ENCODE measurements at places on chromosomes 2 and 18.

DNA sequence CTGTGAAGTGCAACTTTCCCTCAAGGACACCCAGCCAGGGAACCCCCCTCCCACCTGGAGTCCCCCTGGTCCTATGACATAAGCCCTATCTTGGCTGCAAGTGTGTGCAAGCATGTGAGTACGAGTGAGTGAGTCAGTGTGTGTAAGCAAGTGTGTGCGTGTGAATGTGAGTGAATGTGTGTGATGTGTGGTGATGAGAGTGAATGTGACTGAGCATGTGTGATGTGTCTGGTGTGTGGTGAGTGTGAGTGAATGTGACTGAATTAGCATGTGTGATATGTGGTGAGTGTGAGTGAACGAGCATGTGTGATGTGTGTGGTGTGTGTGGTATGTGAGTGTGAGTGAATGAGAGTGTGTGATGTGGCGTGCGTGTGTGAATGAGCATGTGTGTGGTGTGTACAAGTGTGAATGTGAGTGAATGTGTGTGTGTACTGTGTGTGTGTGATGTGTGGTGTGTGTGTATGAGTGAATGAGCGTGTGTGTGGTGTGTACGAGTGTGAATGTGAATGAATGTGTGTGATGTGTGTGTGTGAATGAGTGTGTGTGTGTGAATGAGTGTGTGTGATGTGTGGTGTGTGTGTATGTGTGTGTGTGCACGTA lies 68.8 kb upstream of the SMAD7 start:
- DNase-seq, result no peak

DNA sequence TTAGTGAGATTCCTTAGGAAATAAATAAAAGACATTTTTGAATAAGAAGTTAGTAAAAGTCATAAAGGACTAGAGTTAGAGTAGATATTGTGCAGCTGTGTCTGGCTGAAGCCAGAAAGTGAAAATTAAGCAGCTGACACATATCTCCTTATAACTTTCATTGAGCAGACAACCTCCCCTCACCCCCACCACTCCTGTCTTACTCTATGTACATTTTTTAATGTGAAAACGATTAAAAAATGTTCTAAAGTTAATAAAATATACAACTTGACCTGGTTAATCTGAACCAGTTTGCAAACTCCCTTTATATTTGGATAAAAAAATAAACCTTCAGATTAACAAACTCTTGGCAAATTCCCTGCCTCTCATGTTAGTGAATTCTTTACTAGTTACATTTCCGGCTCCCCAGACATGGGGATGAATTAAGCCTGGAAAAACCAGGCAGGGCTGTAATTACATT lies 462.8 kb downstream of the MEIS1 start:
- DNase-seq, result no peak

GRCh38 chr2:218028562-218029348 lies 26.0 kb upstream of the TNS1 start:
- no peak for DNase-seq

DNA sequence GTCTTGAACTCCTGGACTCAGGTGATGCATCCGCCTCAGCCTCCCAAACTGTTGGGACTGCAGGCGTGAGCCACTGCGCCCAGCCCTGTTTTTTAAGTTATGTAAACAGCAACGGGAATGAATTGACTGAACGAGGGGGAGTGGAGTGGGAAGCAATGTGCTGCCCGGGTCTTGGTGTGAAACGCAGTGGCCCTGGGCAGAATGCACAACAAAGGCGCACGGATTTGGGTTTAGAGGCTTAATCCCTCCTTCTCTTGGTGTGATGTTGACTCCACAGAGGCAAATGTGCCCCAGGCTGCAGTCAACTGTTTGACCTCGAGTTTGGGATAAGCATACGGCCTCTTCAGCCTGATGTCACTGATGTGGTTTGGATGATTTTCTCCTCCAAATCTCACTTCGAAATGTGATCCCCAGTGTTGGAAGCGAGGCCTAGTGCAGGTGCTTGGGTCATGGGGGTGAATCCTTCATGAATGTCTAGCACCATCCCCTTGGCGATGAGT lies 97.4 kb downstream of the AGAP1 start:
- no peak for DNase-seq

DNA sequence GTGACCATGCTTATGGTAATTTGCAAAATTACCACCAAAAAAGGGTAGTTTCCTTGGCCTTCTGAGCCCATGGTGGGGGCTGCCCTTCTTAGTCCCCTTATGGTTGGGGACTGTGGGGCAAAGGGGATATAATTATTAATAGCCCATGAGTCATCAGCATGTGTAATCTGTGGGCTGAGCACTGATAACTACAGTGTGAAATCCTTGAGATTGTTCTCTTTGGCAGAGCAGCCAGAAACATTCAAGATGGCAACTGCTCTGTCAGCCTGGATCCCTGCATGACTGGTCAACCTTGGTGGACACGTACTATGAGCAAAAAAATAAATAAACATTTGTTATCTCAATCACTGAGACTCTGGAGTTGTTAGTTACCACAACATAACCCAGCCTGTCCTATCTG lies 61.3 kb downstream of the MGAT4A start:
- DNase-seq, result no peak

GRCh38 chr2:197573608-197574007 lies 57.7 kb downstream of the MOB4 start:
- no peak for DNase-seq

DNA sequence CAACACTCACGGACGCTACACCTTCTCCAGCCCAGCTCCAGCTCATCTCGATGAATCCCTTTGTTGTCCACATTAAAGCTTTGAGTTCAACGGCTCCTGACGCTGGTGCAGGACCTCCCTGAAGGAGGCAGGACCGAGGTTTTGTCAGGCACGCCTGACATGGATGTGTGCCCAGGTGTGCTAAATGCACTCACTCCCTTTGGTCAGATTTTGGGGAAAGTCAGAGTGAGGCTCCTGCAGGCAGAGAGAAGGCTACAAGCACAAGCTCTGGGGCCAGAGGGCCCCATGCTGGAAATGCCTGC lies 78.6 kb downstream of the NDUFA10 start:
- DNase-seq, result no peak

GRCh38 chr2:235595422-235596010 lies 101.7 kb downstream of the AGAP1 start:
- peak; percentile 28 for DNase-seq

- peak; percentile 45 for DNase-seq
These were observed 944 bp downstream of the RAB3GAP1 start for GRCh38 chr2:135052997-135053474.

DNA sequence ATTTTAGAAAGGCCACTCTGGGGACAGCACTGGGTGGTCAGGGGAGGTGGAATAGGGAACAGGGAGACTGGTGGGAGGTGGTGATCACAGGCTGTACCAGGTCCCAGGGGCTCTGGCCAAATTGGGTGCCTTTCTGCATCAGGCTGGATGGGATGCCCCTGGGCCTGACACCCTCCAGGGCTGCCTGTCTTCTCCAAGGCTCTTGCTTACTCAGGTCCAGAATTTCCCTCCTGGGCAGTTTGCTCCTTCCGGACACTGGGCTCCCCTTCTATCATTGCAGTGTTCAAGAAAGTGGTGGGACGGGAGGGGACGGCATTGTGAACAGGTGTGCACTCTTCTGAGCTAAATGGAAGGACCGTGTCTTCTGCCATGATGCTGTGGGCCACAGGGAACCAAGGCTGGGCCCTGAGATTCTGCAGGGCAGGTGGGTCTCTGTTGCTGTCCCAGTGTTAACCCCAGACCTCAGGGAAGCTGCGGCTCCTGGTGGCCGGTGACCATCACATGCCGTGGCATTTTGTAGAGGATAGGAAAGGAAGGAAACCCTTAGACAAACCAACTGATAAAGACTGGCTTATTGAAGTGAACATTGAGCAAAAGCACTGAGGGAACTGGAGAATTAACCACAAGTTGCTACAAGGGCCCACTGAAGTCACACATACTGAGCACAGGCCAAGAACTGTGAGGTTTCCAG lies 93.7 kb upstream of the HS6ST1 start:
- no peak for DNase-seq

GRCh38 chr2:60353863-60354262 lies 199.6 kb downstream of the BCL11A start:
- no peak for DNase-seq

DNA sequence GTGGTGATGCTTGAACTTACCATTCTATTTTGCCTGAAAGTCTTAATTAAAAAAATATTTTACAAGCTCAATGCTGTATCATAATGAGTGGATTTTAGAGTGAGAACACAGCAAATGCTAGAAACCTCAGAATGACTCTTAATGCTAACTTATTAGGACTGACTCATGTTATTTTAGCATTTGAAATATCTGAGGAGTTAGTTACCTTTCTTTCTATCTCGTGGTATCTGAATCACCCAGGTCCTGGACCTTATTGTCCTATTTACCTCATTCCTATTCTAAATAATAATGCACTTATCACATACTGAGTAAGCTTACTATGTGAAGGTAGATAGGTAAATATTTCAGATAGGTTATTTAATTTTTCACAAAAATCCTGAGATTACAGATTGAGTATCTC lies 70.7 kb downstream of the SOS1 start:
- DNase-seq, result no peak

GRCh38 chr2:29921560-29921915 lies at the start of gene ALK:
Gene ALK, minus strand, starts transcription at chr2:29921586. Its CDS starts 927 bp downstream, at chr2:29920659.
- DNase-seq, result peak; percentile 73

GRCh38 chr2:241128266-241128665 lies 21.0 kb downstream of the PASK start:
- no peak for DNase-seq

DNA sequence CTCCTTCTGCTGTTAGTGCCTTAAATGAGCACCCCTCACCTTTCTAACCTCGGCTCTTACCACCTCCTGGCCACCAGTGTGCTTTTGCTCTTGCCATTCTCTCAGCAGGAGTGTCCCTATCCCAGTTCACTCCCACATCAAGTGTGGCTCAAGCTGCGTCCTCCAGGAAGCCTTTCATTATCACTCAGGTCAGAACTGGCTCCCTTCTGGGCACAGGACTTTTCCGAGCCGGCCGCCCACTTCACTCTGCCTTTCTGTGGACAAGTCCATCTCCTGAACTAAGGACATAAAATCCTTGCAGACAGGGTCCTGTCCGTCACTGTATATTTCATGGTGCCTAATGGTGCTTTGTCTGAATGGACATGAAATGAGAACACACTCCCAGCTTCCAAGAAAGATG lies 15.6 kb downstream of the TMEM127 start:
- no peak for DNase-seq

- no peak for DNase-seq
These were observed 19.2 kb downstream of the HSPD1 start for GRCh38 chr2:197480165-197481036.

DNA sequence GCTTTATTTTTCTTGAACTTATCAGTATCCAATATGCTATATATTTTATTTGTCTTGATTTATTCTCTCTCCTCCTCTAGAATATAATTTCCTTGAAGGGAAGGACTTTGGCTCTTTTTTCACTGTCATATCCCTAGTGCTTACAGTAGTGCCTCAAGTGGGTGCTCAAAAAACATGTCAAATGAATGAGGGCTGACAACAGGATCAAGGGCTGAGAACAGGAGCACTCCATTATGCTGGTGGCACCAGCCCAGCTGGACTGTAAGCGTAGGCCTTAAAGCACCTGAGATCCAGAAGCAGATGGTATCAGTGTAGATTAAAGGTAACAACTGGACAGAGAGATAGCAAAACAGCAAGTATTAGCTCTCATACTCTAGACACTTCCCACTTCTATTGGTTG lies 46.3 kb downstream of the PMS1 start:
- no peak for DNase-seq

DNA sequence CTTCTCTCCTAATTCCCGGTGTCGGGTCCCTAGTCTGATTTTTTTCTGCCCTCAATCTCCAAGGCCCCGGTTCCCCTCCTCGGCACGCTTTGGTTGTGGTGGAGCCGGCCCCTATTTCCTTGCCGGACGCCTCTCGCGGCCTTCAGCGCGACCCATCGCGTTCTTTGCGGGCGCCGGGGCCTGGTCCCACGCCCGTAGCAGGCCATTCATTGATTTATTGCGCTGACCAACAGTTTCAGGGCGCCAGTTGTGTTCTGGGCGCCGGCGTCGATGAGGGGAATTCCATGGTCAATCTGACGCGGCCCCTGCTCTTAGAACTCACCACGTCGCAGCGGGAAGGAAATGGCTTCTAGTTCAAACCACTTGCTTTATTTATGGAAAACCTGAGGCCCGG lies 396 bp downstream of the CNOT9 start:
- peak; percentile 69 for DNase-seq

GRCh38 chr18:29087616-29088246 lies 910.8 kb upstream of the CDH2 start:
- no peak for DNase-seq

DNA sequence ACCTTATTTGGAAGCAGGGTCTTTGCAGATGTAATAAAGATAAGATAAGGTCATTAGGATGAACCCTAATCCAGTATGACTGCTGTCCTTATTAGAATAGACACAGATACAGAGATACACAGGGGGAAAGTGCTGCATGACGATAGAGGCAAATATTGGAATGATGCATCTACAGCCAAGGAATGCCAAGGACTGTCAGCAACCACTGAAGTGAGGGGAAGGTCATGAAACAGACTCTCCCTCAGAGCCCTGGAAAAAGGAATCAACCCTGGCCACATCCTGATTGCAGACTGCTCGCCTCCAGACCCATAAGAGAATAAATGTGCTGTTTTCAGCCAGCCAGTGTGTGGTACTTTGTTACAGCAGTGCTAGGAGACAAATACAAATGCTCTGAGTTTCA lies 14.8 kb downstream of the TMEM237 start:
- no peak for DNase-seq

GRCh38 chr2:176103194-176103593 lies 3.6 kb downstream of the HOXD12 start:
- DNase-seq, result no peak

GRCh38 chr2:70596293-70596692 lies 42.7 kb upstream of the TGFA start:
- DNase-seq, result no peak

GRCh38 chr2:237438080-237438940 lies 24.3 kb upstream of the COL6A3 start:
- no peak for DNase-seq

DNA sequence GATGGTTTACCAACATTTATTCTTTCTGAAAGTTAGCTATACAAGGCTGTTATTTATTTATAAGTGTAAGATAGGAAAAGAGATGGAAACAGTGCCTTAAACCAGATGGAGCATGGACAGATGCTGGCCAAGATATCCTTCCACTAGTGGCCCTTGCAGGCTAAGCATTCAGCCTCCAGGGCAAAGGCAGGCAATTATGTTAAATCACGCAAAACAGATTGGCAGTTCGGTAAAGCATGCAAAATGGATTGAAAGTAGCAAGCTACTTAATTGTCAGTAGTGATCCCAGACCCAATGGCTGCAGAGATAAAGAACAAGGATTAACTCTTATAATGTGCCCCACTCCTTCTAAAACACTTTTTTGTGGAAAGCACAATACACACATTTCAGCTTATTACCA lies 105.4 kb upstream of the MAP4K3 start:
- no peak for DNase-seq

DNA sequence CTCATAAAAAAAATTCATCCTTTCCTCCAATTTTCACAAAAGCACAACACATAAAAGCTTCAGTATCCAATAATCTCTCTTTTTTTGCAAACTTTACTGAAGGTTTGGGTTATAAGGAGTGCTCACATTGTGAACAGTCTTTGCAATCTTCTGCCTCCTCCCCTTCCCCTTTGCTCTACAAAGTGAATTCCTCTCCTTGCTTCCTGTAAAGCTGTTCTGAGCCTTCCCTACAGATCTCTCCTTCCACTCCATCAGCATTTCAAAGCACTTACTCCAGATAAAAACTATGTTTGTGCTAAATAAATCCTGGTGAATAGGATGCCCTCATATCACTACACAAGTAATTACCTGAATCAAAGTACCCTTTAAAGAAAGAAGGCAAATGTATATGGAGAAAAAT lies 4.6 kb upstream of the PDK1 start:
- no peak for DNase-seq
